ENCODE measurements at places on chromosomes 6 and 20.
A peak's percentile ranks its signal among the peaks of the same experiment; 100 is the strongest.

DNA sequence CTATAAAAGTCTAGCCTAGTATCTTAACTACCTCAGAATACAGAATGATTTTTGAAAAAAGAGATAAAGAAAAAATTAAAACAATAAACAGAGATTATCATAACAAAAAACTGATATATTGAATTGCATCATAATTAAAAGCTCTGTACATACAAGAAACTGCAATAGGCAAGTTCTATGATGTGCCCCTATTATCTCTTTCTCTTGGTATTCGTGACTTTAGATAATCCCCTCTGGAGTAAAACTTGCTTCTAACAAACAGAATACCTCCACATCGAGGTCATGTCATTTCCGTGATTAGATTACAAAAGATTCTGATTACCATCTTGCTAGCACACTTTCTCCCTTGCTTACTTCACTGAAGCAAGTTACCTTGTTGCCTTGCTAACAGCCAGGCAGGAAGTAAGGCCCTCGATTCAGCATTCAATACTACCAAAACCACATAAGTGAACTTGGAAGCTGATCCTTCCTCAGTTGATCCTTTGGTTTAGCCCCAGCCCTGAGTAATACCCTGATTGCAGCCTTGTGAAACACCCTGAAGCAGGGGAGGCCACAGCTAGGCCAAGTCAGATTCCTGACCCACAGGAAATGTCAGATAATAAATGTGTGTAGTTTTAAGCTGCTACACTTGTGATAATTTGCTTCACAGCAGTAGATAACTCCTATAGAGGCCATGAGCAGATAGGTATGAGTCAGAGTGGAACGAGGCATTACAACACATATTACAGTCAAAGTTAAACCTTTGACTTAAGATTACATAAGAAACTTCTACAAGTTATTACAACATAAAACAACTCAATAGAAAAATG lies 53.7 kb upstream of the TMX4 start:
- no peaks in the 10 kb centered on the region for H3K27me3 ChIP-seq
- no peak overlapping the region for H3K4me3 ChIP-seq
- no peaks in the 10 kb centered on the region for H3K36me3 ChIP-seq
- peak; percentile 93 for DNase-seq

GRCh38 chr6:106254636-106255035 lies 70.9 kb downstream of the ATG5 start:
- no peaks in the 10 kb centered on the region for H3K4me1 ChIP-seq
- no peaks in the 10 kb centered on the region for H3K36me3 ChIP-seq
- no peak overlapping the region for H3K27ac ChIP-seq
- peak; percentile 48 for DNase-seq

DNA sequence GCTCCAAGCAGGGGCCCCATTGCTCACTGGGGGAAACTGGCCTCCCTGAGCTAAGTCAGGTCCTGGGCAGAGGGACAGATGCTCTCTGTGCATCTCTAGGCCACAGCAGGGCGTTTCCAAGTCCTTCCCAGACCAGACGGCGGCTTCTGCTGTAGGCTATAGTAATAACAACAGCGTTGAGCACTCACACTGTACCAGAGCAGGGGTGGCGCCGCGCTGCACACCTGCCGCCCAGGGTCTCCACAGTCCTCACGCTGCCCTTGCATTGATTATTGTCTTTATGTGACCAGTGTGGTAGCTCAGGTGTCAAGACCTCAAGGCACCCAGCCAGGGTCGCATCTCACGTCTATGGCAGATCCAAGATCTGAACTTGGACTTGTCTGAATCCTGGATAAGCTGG lies 14.9 kb upstream of the CCN5 start:
- H3K4me3 ChIP-seq: no peak overlapping the region
- peaks cover 40% of the 10 kb centered on the region for H3K4me1 ChIP-seq
- DNase-seq: no peak
- peaks cover 2% of the 10 kb centered on the region for H3K27me3 ChIP-seq
- no peak overlapping the region for H3K27ac ChIP-seq
- H3K36me3 ChIP-seq: no peaks in the 10 kb centered on the region

DNA sequence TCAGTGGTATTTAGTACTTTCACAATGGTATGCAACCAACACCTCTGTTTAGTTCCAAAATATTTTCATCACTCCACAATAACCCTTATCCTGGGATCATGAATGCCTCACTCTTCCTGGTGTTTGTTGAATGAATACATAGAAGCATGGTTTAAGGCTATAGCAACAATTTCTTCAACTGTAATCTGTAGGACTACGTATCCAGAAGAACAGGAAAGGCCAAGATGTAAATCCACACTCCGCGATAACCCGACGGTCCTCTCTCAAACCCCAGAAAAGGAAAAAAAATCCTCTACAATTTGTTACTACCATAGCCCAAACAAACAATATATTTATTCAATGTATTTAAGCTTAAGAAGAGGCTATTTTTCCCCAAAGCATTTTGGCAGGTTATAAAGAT lies 141.4 kb upstream of the SALL4 start:
- no peak overlapping the region for H3K27ac ChIP-seq
- DNase-seq: no peak
- no peaks in the 10 kb centered on the region for H3K27me3 ChIP-seq
- no peaks in the 10 kb centered on the region for H3K36me3 ChIP-seq

- peak overlapping the region; percentile 45 for H3K4me3 ChIP-seq
- no peak for DNase-seq
- H3K27ac ChIP-seq: no peak overlapping the region
- peaks cover 40% of the 10 kb centered on the region for H3K27me3 ChIP-seq
- H3K36me3 ChIP-seq: no peaks in the 10 kb centered on the region
Observed at GRCh38 chr6:6008089-6008647, 1.4 kb upstream of the NRN1 start.

DNA sequence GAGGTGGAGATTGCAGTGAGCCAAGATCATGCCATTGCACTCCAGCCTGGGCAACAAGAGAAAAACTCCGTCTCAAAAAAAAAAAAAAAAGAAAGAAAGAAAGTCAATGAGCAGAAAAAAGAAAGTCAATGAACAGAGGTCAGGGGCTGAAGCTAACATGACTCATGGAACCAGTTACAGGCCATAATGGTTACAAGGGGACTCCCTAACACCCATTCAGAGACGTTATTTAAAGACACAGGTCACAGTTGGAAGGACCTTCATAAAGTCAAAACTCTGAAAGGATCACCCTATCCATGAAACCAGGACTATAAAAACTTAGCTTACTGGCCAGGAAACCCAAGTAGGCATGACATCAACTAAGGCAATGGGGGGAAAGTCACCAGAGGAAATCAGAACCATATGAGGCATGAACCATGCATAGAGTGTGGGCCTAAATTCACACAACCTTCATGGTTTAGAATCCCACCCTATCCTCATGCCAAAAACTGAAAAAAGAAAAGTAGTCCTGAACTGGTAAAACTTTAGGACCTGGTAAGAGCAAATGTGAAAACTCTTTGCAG lies 18.2 kb downstream of the FBXL4 start:
- DNase-seq: no peak
- H3K4me3 ChIP-seq: no peak overlapping the region
- no peak overlapping the region for H3K27ac ChIP-seq
- no peaks in the 10 kb centered on the region for H3K36me3 ChIP-seq

DNA sequence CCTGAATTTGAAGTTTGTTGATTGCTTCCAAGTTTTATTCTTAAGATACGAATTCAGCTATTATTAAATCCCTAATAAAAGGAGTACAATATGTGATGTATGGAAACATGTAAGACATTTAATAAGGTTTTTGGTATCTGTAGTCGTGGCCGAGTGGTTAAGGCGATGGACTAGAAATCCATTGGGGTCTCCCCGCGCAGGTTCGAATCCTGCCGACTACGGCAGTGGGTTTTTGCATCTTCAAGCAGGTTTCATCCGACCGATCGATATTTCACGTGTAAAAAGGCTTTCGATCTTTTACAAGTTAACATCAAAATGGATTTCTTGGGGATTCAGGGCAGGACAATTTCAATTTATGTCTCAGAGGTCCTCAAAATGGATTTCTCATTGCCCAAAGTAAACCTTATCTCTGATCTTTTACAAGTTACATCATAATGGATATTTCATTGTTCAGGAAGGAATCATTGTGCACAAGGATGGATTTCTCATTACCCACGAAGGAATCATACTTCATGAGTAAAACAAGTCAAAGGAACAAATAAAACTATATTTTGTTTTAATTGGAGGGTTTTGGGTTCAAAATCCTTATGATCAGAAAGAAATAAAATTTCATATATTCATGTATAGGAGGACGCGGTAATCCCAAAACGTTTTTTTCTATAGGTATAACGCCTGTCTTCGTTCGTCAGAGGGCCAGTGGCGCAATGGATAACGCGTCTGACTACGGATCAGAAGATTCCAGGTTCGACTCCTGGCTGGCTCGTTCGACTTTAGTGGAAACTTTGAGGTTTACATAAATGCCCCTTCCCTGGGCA lies 37.3 kb upstream of the BTN3A2 start:
- H3K36me3 ChIP-seq: no peaks in the 10 kb centered on the region
- peak; percentile 83 for DNase-seq
- peaks cover 4% of the 10 kb centered on the region for H3K4me1 ChIP-seq
- H3K4me3 ChIP-seq: peak overlapping the region; percentile 60
- H3K27ac ChIP-seq: no peak overlapping the region

DNA sequence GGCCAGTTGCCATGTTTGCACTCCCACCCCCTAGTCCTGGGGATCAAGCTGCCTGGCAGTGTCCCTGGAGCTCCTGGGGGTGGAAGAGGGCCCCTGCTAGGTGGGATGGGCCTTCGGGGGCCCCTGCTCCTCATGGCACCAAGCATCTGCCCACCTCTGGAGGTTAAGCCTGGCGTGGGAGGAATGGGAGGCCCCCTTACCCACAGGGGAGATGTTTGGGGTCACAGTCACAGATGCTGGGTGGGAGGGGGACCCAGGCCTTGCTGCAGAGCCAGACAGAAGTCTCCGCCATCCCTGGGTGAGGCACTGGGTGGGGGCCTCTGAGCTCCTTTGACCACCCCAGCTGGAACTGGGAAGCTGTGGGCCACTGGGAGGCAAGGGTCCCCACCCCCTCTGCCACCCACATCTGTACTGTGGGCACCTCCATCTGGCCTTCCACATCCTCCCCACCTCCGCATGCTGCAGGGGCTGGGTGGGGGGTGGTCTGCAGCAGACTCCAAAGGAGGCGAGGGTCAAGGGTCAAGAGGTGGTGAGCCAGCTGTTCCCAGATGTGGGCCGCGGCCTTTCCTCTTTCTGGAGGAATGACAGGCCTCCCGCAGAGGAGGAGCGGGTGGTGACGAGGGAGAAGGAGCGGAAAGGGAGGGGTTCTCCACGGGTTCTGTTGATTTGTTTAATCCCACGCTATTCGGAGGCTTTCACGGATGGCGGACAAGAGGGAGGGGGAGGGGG lies 41.5 kb downstream of the YTHDF1 start:
- DNase-seq: no peak
- no peaks in the 10 kb centered on the region for H3K36me3 ChIP-seq

DNA sequence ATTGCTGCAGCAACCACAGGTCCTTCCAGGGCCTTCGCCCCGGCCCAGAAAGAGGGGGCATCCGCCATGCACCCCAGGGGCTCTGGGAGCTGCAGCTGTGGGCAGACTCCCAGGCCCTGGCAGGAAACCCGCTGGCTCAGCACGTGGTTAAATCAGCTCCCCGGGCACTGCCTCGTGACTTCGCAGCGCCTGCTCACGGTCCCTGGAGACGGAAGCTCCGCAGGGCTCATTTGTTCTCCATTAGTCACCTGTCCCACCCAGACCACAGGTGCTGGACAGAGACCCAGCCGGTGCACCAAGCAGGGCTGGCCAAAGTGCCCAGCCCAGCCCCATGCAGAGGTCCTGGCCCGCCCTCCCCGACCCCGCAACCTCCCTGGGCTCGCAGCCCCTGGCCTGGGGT lies 14.7 kb downstream of the KCNQ2 start:
- H3K27ac ChIP-seq: no peak overlapping the region
- no peak overlapping the region for H3K4me3 ChIP-seq
- H3K27me3 ChIP-seq: peaks cover 17% of the 10 kb centered on the region
- H3K36me3 ChIP-seq: no peaks in the 10 kb centered on the region

DNA sequence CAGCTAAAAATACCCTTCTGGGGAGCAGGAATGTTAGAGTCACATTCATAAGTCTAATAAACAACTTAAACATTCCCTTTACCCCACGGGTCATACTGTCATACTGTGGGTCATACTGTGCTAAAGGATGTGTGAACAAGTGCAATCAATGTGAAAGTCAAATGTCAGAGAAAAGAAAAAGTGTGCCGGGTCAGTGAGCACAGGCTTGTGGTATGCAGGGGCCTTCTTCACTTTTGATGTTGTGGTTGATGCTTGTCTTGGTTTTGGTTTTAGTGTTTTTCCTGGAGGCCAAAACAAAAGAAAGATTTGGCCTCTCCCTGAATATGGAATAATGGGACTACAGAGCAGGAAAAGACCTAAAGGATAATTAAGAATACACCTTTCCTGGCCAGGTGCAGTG lies 267.9 kb upstream of the PLN start:
- no peaks in the 10 kb centered on the region for H3K27me3 ChIP-seq
- H3K27ac ChIP-seq: no peak overlapping the region
- no peak overlapping the region for H3K4me3 ChIP-seq
- H3K4me1 ChIP-seq: no peaks in the 10 kb centered on the region

DNA sequence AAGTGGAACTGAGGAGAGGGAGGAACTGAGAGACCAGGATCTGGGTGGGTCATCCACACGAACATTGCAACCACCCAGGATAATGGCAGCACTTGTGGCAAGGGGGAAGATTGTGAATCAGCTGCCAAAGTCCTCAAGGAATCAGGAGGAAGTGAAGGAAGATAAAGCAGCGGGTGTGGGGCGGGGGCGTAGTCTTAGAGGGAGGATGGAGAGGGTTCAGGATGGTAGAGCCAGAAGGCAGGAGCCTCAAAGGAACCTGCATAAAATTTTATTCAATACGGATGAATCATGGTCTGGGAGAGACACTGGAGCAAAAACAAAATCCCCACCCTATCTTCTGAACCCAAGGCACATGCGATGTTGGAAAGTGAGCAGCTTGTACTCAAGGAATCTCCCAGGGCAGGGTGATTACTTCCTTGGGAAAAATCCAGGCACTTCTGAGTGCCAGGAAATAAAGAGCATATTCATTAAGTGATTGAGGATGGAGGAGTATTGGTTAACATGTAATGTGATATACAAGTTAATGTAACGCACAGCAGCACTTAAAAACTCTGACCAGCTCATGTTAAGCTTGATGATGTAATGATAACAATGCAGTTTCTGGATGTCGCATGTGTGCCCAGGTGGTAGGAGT lies 82.0 kb upstream of the B3GAT2 start:
- H3K4me3 ChIP-seq: no peak overlapping the region
- H3K27me3 ChIP-seq: peaks cover 3% of the 10 kb centered on the region
- H3K27ac ChIP-seq: no peak overlapping the region
- DNase-seq: no peak
- no peaks in the 10 kb centered on the region for H3K4me1 ChIP-seq

DNA sequence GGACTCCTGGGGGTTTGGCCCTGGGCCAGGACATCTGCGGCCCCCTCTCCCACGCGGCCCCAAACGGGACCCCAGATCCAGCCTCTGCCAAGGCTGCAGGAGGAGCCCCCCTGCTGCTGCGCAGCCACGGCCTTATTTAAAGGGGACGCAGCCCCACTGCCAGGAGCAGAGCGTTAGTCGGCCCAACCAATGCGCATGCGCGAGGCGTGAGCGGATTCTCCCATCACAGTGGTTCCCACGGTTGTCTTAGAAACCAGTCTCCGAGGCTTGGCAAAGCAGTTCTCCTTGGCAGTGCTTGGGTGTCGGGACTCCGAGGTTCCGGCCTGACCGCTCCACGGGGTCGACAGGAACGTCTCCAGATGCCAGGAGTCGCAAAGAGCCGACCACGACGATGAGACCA lies 288.3 kb upstream of the ZNF337 start:
- no peaks in the 10 kb centered on the region for H3K36me3 ChIP-seq
- no peak for DNase-seq
- H3K4me3 ChIP-seq: no peak overlapping the region
- H3K27ac ChIP-seq: no peak overlapping the region
- H3K4me1 ChIP-seq: no peaks in the 10 kb centered on the region

Measured in fibroblast of lung (primary cell).